Stimulated activated CD4-positive, alpha-beta T cell treated with anti-CD3 and anti-CD28 coated beads, Interleukin-12 subunit alpha, Interleukin-12 subunit beta, amount 100 ng/mL, for 48 hours (primary cell): ENCODE measurements at places on chromosomes 1 and 21.
A peak's percentile ranks its signal among the peaks of the same experiment; 100 is the strongest.

DNA sequence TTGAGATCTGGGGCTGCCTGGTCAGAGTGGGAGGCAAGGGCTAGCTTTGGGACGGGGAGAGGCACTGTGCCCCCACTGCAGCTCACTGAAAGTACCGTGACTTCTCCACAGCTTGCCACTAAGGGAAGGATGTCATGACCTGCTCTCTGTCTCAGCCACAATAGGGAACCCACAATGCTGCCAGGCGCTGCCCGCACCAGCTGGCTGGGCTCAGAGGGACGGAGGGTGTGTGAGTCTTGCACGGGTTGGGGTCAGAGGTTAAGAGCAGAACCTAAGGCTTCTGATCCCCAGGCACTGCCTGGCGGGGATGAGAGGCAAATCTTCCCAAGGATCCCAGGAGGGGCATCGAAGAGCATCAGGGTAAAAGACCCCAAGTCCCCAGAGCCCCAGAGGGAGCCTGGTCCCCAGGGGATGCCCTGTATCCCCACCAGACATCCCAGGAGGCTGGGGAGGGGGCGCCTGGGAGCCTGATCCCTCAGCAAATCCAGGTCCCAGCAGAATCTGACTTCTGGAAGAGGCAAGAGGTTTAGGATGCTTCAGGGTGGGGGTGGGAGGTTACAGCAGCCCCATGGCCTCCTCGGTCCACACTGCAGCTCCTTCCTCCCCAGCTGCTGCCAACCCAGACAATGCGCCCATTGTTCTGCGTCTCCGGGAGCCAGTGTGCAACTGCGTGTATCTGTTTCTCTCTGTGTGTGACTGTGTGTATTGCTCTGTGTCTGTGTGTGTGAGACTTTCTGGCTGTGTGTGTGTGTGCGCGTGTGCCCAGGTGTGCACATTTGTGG lies 2.0 kb upstream of the MARCKSL1 start:
- no peak for DNase-seq

GRCh38 chr1:68542586-68542985 lies 45.7 kb upstream of the DEPDC1 start:
- DNase-seq: no peak

- DNase-seq: no peak
Measured at GRCh38 chr1:170530972-170531757, 801 bp upstream of the GORAB start.

DNA sequence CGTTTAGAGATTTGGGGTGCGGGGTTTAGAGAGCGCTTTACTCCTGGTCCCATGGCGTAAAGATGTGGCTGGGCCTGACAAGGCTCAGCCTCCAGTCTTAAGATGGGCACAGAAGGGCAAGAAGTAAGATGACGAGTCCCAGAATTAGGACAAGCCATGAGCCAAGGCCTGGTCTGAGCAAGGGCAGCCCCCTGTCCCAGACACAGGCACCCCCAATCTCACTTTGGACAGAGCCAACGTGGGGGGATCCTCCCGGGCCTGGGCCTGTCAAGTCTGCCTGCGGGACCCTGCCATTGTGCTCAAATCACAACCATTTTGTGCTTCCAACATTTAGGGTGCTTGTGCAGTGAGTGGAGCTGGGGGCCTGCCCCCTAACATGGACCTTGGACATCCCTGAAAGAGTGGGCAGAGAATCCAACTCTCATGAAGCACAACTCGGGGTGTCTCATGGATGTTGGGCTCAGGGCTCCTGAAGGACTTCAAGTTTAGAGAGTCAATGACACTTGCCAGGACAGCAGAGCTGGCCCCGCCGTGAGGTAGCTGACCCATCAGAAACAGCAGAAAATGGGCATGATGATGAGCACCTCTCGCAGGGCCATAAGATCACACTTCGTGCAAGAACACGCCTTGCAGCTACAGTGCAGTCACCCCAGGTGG lies 52.6 kb downstream of the KIF21B start:
- no peak for DNase-seq

GRCh38 chr21:31088474-31088751 lies 50.1 kb upstream of the KRTAP19-8 start:
- no peak for DNase-seq

DNA sequence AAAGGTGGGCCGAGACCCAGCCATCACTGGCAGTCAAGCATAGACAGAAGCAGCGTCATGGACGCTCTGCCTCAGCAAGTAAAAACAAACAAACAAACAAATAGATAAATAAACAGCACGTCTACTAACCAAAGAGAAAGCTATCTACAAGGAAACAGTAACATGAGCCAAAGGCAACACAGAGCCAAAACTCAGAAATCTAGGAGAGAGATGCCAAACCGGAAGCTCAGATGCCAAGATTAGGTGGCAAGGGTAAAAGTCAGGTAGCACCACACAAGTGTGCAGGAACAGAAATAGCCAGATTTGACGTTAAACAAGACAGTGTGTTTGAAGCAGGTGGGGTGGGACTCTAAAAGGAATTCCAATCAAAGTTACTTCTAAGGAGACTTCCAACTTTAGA lies 448.3 kb upstream of the NFIA start:
- DNase-seq: no peak

DNA sequence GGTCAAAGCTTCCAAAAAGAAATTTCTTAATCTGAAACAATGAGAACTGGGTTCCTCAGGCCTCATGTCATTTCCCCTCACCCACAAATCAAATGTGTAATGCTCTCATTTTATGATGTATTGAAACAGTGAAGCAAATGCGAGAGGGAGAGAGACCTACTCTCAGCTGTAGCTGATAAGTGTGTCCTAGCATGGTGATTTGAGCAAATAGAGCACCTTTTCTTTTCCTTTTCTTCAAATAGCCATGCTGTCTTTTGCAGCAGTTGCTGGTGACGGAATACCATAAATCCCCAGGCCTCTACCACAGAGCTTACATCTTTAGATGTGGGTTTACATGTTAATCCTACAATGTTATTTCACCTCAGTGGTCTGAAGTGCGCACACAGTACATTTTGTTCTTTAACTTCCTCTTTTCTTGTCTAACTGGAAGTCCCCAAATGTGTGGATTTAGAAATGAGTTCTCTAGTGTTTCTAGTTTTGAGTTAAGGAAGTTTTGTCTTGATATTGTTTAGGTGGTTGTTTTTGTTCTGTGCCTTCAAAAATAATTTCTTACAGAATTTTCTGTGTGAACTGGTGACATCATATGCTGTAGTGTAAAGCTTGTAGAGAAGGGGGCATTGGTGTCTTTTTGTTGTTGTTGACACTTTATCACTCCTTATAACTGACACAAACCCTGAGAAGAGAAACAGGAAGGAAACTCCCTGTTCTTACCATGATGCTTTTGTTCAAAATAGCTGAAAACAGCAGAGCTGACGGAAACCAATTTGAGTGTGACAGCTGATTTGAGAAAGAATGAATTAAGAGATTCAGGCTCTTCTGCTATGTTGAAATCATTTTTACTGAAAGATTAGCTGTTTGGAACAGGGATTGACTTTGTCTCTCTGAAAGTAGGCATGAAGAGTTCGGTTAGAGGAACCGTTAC lies 12.2 kb downstream of the SMAP2 start:
- peak; percentile 53 for DNase-seq

DNA sequence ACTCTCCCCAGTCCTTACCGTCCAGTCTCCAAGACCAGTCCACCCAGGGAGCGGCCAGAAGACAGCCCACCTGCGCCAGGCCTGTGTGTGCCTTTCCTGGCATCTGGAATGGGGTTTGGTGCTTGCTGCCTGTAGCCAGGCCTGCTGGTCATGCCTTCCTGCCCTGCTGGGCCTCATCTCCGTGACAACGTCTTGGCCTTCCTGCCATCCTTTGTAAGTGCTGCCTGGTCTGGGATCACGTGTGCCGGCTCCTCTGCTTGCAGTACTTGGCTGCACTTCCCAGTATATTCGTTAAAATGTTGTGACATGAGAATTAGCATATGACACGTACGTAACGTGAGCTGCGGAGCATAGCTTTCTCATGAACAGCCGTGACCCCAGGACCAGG lies 145.3 kb upstream of the COL6A1 start:
- DNase-seq: no peak

GRCh38 chr1:20695515-20695914 lies 22.3 kb downstream of the KIF17 start:
- no peak for DNase-seq

GRCh38 chr1:47415728-47416318 lies at the start of gene FOXE3:
TSS of gene FOXE3 (plus strand) at chr1:47416285. CDS start at chr1:47416316, 31 bp downstream.
- DNase-seq: no peak

- DNase-seq: no peak
Measured at GRCh38 chr1:152996633-152997400, 4.7 kb upstream of the SPRR3 start.

DNA sequence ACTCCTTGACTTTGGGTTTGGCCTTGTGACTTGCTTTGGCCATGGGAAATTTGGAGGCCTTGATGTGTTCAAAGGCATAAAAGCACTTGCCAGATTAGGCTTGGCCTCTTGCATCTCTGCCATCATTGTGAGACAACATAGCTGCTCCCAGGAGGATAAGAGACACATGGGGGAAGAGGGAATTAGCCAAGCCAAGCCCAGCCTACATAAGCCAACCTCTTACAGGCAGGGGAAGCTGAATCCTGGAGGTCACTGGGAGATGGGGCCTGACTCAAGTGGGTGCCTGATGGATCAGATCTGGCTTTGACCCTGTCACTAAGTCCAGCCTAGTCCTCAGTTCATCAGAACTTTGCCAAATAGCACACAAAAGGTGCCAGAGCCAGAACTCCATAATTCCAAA lies 37.6 kb upstream of the HMGB4 start:
- DNase-seq: no peak

- DNase-seq: no peak
Measured at GRCh38 chr1:35555601-35556477, 1.4 kb downstream of the KIAA0319L start.

- no peak for DNase-seq
Measured at GRCh38 chr21:33279330-33279820, 13.2 kb downstream of the IL10RB start.

DNA sequence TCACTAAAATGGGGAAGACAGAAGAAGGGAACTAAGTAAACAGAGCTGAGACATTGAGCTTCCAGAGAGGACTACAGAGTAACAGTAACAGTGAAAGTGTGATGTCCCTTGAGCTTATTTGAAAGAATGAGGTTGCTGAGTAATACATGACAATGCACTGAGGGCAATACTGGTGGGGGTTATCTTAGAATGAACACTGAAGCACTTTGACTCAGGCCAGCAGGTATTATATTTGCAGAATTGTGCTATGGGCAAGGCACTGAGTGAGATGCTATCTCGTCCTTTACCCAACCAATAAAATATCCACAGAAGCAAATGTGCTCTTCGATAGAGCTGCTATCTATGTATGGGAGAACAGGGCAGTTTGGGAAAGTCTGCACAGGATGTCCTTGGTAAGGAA lies 133.2 kb downstream of the DISP1 start:
- no peak for DNase-seq

GRCh38 chr1:217253985-217254384 lies 376.9 kb downstream of the GPATCH2 start:
- DNase-seq: no peak

- no peak for DNase-seq
Measured at GRCh38 chr1:158806916-158807536, 24.1 kb upstream of the MNDA start.

DNA sequence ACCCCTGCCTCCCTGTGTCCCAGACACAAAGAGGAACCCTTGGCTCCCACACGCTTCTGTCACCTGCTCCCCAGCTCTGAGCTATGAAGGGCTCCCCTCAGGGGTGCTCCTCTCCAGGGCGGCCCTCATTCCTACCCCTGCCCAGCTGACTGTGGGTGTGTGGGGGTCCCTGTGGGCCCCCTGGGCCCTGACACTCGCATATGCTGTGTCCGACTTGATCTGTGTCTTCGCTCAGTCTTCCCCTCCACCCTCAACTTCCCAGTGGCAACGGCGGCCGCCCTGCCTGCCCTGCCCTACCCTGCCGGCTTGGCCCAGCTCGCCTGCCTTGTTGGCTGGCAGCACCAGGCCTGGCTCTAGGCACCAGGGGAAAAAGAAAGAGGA lies 1.2 kb downstream of the KCNQ4 start:
- DNase-seq: no peak

DNA sequence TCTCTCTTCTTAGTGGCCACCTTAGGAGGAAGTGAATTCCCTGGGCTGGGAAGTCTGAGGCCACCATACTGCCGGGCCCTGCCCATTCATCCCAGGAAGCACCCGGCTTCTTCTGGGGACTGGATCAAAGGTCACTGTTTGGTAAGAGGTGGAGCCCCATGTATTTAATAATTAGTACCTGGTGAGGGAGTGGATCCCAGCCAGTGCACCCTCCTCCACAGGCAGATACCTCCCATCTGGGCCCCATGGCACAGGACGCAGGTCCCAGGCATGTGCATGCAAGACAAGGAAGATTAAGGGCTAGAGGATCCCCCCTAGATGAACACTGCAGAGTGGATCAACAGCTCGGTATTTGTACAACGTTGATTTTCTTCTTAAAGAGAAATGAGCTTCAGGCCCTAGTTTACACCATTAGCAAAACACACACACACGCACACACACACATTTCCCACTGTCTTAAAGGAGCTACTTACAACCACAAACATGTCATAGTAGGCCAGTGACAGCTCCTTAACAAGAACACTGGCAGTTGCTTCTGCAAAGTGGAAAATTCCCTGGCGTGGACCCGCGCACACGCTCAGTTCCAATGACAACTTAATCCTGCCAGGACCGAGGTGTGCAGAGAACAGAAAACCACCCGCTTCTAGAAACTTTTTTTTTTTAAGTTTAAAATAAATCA lies 90.7 kb downstream of the MRPL37 start:
- DNase-seq: no peak

DNA sequence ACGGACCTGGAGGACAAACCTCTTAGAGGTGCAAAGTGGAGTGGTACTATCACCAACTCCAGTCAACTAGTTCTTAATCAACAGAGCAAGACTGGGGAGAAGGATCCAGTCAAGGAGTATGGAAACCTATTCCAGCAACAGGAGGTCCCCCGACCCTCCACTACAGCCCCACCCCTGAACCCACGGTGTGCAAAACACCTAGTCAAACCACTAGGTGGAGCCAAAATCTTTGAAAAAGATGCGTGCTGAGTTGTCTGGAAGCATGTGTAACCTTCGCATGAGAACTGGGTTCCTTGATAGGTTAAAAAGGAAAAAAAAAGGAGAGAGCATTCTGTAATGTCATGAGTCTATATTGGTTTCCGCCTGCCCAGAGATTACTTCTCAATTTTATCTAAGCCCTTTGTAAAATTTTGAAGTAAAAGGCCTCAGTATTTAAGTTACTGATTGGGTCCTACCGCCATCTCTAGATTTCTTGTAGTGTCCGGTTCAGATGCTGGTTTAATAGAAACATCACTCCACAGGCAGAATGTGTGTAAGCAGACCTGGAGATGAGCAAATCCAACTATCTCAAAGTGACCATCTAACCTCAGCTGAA lies 81.9 kb upstream of the HAO2 start:
- peak; percentile 20 for DNase-seq

GRCh38 chr1:15248216-15248615 lies 1.2 kb downstream of the FHAD1 start:
- no peak for DNase-seq

- no peak for DNase-seq
Measured at GRCh38 chr1:41286992-41287391, 44.9 kb upstream of the SCMH1 start.

DNA sequence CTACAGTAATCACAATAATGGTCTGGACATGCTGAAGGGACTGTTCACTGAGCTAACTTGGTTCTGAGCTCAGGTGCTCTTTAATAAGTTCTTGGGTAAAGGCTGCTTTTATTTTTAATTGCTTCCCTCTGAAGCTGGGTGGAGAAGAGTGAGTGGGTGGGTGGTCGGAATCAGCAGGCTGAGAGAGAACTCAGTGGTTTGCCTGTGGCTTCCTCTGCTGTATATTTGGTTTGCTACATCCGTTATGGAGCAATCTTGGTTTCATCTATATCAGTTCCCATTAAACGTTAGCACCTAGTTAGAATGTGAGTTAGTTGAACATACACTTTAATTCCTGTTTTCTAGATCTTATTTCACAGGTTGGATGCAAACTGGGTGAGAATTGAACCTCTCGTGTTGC lies 23.3 kb downstream of the CNIH4 start:
- peak; percentile 45 for DNase-seq
